ENCODE measurements at places on chromosomes 13 and 19.

DNA sequence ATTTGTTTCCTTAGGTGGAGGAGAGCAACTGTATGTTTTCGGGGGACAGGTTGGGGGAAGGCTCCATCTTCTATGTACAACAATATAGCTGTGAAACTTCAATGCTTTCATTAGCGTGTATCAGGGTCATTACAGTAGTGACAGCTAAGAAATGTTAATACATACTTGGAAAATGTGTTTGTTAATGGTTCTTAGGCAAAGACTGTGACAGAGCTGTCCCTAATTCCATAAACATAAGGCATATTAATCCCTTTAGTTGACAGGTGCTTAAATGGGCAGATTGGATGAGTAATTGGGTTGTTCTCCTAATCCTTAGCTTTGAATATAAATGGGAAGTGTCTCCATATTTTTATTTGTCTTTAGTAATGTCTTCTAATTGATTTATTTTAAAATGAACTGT lies 313.7 kb downstream of the HS6ST3 start:
- no peak for DNase-seq

DNA sequence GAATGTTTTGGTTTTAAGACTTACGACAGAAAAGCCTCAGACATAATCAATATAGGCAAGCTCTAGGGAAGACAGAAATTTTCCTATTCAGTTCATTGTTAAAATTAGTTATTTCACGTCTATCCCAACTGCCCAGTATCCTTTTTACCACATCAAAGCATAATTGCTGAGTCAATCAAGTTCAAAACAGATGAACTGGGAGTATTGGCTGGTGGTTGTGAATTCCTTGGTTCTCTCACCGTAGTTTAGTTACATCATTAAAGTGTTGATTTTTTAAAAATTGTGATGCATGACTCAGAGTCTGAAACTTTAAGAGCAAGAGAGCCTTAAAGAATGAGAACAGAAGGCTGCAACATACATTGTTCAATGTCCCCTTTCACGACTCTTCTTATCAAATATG lies 143.3 kb upstream of the FREM2 start:
- no peak for DNase-seq

- no peak for DNase-seq
Measured at GRCh38 chr13:94061301-94061700, 418.2 kb downstream of the DCT start.

DNA sequence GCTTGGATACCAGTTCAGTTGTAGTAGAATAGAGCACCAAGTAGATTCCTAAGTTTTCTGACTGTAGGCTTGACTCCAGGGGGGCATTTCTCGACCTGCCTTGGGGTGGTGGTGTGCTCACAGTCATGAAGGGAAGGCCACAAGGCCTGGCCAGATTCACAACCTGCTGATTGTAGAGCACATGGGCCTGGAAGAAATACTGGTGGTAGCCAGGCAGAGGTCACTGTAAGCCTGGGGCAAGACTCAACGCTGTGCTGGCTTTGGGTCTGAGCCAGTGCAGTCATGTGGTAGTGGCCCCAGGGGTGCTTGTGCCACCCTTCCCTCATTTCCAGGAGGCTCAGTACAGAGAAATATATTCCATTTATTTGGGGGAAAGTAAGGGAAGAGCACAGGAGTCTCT lies 832.3 kb upstream of the SLC10A2 start:
- DNase-seq = no peak

DNA sequence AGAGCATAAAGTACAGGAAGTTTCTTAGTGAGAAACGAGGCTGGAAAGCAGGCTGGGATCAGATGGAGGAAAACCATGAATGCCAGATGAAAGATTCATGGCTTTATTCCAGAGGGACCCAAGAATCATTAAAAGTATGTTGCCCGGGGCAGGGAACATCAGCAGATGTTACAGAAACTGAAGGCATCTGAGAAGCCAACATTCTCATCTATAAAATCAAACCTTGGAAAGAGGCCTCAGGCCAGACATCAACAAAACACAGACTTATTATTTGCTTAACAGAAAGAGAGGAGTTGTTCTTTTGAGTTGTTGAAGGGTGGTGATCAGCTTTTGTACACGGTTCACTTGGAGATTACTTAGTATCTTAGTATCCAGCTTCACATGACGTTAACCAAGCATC lies 543.6 kb downstream of the RFC3 start:
- no peak for DNase-seq
